Activated CD4-positive, alpha-beta memory T cell treated with anti-CD3 and anti-CD28 coated beads, Interleukin-2, amount 10 ng/mL, durations not matched to agents 7 days and 5 days (primary cell): ENCODE measurements at places on chromosomes 1 and 21. TPM values are rescaled to one million over a fixed set of nuclear protein-coding genes. Genes with fewer than 3 reads are reported as not detected.

DNA sequence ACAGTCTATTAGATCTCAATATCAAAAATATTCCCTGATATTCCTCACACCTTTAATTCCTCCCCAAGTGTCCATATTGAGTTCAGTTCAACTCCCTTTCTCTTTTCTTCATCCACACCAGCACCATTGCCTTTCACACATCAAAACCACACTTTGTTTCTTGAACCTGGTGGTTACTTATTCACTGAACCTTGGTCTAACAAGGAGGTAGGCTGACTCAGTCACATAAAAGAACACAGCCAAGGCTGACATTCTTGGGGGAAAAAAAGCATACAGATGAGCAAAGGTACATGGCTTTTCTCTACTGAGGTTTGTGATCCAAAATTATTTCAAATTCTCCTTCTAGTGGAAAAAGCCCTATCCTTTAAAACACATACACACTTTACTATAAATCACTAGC is 131.7 kb upstream of the USH2A start:
- DNase-seq, result no peak

Gene PIGM
- total RNA-seq, result 5.2 TPM

Gene RPE65
- total RNA-seq, result not detected

Gene RHEX
- total RNA-seq, result not detected

Gene TENT5C
- total RNA-seq, result 66.1 TPM

Gene HTR1D
- total RNA-seq, result not detected

Gene GLIS1
- not detected for total RNA-seq

GRCh38 chr1:53293123-53293522 is 34.7 kb downstream of the LRP8 start:
- no peak for DNase-seq

DNA sequence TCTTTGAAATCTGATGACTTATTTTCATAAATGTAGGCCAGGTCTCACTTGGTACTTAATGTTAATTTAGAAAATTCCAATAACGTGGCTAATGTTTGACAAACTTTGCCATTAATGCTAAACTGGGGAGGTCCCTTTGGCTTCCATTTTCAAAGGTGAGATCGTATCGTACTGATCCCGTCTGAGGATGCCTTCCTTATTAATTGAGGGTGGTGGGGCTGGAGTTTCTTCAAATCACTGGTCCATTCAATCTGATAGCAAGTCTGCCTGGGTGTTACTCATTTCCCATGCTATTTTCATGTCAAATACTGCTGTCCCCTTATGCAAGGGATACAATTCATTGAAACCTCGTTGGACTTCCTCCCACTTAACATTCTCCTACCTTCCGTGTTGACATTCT is 327.1 kb downstream of the DISC1 start:
- no peak for DNase-seq

Gene SWT1
- 4.8 TPM for total RNA-seq

Gene GPR157
- 3.5 TPM for total RNA-seq

- no peak for DNase-seq
Observed at GRCh38 chr1:38098101-38098847, 51.7 kb upstream of the POU3F1 start.

Gene INAVA
- not detected for total RNA-seq

DNA sequence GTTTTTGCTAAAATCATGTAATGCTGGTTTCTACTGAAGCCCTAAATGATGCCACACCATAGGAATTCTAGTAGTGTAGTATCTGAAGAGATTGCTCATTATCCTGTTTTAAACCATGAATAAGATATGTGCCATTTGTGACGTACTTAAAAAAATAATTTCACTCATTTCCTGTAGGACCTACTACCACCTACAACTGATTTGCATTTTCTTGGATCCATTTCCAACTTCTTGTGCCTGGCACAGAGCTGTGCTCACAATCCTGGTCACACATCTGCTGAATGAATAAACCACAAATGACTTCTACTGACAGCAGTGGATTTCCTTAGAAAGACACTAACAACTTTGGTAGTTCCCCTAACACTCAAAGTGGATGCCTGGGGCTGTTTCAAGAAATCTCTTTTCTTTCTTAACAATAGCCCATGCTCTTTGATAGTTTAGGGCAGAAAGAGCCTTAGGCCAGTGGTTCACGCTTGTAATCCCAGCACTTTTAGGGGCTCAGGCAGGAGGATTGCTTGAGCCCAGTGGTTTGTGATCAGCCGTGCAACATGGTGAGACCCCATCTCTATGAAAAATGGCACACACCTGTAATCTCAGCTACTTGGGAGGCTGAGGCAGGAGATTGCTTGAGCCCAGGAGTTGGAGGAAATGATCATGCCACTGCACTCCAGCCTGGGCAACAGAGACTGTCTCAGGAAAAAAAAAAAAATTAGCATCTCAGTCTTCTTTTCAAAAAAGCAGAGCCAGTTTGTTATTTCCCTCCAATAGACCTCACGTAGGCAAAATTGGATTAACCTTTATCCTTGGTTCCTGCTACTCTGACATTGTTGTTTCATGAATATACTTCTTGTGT is 13.0 kb upstream of the BATF3 start:
- no peak for DNase-seq

Gene CYP4A11
- not detected for total RNA-seq

Gene C1orf226
- total RNA-seq, result not detected

DNA sequence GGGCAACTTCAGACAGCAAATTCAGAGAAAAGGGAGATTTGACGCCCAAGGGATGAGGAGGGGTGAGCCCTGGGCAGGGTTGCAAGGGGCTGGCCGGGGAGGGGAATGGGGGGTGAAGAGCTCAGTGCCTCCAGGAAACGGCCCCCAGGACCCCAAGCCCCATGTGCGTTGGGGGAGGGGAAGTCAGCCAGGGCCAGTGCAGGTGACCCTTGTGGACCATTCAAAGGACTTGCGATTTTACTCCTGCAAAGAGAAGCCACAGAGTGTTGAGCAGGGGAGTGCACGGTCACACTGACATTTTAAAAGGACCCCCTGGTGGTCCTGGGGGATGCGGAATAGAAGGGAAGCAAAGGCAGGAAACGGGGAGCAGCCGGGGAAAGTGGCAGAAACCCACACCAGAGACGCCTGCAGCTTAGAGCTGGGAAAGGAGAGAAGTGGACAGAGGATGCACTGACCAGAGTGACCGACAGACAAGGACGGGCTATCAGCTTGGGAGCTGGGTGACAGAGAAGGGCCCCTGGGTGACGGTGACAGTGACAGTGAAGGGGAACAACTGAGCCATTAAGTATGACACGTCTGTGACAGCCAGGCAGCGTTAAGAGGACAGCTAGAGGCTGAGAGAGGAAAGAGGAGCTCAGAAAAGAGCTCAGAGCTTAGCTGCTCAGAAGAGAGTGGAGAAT is 54.0 kb upstream of the TMEM51 start:
- no peak for DNase-seq
